A549 treated with ZK216348 at 1 μM for 4 hours (cell line): ENCODE measurements at places on chromosomes 13 and 19. TPM values are rescaled to one million over a fixed set of nuclear protein-coding genes. Genes with fewer than 3 reads are reported as not detected.

Gene ZNF93
- total RNA-seq, result not detected in 5 replicates

Gene MEX3D
- 5.3 to 15.2 TPM (median 11.9 TPM) in 5 replicates for total RNA-seq

Gene NCAN
- 0.02 TPM in 1 of 5 replicates, not detected in the others for total RNA-seq

Gene ZNF585A
- 3.5 to 7.0 TPM (median 5.9 TPM) in 5 replicates for total RNA-seq

Gene ICAM4
- total RNA-seq, result 0.36 TPM in 1 of 5 replicates, not detected in the others

Gene DLL3
- 7.4 to 12.3 TPM (median 10.9 TPM) in 5 replicates for total RNA-seq

Gene LGALS14
- not detected in 5 replicates for total RNA-seq

Gene SIGLEC14
- 0.12 TPM in 1 of 5 replicates, not detected in the others for total RNA-seq

Gene FAM83E
- 0.34 to 0.72 TPM (median 0.42 TPM) in 4 of 5 replicates, not detected in the other for total RNA-seq

Gene TTC9B
- total RNA-seq, result 0.34 to 0.47 TPM (median 0.43 TPM) in 4 of 5 replicates, not detected in the other

Gene LHFPL6
- total RNA-seq, result 6.2 to 7.0 TPM (median 6.8 TPM) in 5 replicates

Gene ZDHHC20
- total RNA-seq, result 8.5 to 21.7 TPM (median 18.9 TPM) in 5 replicates

Gene SERTAD1
- total RNA-seq, result 22.7 to 35.8 TPM (median 30.0 TPM) in 5 replicates

Gene MEF2B
- 0.15 to 0.82 TPM (median 0.63 TPM) in 5 replicates for total RNA-seq
